ENCODE measurements at places on chromosomes 7 and 10.
A peak's percentile ranks its signal among the peaks of the same experiment; 100 is the strongest.

- DNase-seq, result no peak
Observed at GRCh38 chr7:119964788-119965542, 308.0 kb upstream of the KCND2 start.

DNA sequence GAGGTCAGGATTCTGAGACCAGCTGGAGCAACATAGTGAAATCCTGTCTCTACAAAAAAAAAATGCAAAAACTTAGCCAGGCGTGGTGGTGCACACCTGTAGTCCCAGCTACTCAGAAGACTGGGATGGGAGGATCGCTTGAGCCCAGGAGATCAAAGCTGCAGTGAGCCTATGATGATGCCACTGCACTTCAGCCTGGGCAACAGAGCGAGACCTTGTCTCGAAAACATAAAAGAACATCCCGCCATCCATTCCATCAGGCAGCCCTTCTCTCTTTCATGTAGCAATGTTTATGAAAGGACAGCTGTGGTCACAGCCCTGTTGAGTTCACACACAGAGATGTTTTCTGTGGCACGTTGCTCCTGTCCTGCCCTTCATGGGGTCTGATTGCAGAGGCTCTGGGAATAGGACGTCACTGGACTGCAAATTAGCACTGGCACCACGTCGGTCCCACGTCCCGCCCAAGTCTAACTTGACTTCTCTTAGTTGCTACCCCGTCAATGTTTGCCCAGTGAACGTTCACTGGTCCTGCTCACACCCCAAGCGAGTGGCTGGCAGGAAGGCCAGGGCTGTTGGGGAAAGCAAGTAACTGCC is 64.5 kb upstream of the MYL10 start:
- DNase-seq, result no peak

DNA sequence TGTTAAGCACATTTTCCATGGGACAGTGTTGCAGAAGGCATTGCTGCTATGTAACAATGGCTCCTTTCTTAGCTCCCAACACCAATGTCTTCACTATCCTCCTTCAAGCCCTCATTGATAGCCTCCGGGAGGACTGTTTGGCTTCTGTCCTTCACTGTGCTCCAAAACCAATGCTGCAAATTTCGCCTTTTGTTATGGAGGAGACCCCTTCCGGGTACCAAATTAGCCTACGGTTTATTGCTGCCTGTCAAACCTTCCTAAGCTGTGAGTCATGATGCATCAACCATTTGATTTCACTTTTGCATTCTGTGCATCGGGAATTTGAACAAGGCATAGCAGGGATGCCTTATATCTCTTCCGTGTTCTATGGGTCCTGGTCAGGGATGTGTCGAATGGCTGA is 432.9 kb downstream of the GATA3 start:
- DNase-seq, result no peak

GRCh38 chr7:48004032-48004431 is 24.6 kb upstream of the HUS1 start:
- no peak for DNase-seq

DNA sequence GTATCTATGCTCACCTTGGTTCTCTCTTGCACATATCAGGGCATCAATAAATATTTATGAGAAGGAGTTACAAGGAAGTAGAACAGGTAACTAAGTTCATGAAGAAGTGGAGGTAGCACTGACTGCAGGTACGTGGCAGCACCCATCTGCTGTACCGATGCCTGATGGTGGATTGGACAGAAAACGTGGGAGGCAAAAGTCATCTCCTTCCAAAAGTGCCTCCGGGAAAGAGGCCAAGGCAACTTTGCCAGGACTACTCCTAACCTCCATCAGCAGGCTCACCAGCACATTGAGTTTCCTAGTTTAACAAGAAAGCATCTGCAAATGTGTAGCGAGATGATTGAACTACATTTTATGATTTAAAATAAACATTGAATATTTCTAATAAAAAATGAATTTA is 248.8 kb downstream of the ANKRD7 start:
- no peak for DNase-seq

DNA sequence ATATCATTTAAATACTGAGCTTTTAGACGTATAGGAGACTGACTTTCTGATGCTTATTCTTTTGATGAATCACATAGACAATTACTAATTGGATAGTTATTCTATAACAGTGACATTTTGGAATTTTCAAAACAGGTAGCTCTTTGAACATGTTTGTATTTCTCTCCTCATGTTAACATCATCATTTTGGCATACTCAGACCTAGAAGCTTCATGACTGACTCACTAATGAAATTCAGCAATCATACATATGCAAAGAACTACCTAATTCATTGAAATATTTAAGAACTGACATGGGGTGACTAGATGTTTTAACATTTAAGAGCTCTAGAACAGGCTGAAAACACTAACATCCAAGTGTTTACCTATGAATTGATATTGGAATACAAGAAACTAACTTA is 192.3 kb downstream of the VTI1A start:
- no peak for DNase-seq

DNA sequence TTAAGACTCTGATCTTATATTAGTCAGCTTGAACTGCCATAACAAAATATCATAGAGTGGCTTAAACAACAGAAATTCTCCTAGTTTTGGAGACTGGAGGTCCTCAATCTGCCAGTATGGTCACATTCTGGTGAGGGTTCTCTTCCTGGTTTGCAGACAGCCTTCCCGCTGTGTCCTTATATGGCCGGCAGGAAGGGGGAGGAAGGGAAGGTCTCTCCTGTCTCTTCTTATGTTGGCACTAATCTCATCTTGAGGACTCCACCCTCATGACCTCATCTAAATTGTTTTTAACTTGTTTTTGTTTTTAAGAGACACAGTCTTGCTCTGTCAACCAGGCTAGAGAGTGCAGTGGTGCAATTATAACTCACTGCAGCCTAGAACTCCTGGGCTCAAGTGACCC is 53.1 kb downstream of the VPS41 start:
- no peak for DNase-seq

GRCh38 chr7:18276380-18276779 is 219.2 kb upstream of the HDAC9 start:
- DNase-seq, result no peak

DNA sequence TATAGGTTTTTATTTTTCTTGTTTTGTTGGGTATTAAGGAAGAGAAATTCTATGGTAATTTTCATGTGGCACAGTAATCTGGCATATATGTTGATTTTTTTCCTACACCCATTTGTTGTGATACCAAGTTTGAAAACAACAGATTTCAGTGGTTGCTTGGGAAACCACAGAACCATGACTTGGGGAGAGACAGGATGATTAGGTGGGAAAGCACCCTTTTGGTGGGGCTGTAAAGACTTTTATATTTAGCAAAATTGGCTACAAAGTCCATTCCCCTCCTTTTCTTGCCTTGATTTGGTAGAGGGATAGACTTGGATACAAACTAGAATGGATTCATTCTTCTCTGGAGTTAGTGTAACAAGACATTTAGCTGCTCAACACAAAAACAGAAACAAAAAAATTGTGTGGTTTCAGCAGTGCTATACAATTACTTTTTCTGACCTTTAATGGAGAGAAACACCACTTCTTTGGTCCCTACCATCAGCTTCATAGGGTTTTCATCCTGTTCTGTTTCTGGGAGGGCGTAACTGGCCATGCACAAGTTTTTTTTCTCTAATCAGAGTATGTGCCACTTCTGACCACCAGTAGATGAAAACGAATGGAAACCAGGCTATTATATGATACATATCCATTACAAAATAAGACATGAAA is 52.7 kb downstream of the FIGNL1 start:
- no peak for DNase-seq

GRCh38 chr10:110730345-110731050 is 86.4 kb downstream of the RBM20 start:
- DNase-seq, result no peak

DNA sequence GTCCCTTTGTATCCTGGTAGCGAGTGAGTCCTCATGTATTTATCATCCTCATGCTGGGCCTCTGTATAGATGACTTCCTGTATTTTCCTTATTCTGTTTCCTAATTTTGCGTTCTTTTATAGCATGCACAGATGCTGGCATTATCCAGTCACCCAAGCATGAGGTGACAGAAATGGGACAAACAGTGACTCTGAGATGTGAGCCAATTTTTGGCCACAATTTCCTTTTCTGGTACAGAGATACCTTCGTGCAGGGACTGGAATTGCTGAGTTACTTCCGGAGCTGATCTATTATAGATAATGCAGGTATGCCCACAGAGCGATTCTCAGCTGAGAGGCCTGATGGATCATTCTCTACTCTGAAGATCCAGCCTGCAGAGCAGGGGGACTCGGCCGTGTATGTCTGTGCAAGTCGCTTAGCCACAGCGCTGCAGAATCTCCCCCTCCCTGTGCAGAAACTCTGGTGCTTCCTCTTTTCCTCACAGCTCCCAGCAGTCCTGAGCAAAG is 183.1 kb upstream of the PRSS58 start:
- no peak for DNase-seq

DNA sequence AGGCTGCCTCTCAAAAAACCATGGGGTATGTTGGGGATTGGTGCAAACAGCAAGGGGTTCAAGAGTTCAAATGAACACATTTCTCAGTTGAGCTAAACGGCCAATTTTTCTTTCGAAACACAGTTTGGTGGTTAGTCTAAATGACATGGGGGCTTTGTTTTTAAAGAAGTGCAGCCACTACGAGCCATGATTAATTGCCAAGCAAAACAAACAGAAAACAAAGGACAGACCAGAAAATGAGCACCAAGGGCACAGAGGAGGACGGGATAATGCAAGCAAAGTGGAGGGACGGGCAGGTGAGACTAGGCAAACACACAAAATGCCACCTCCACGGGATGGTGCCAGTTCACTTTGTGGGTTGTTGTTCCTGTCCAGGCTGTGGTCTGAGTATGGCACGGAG is 64.5 kb upstream of the PDLIM1 start:
- DNase-seq, result no peak

DNA sequence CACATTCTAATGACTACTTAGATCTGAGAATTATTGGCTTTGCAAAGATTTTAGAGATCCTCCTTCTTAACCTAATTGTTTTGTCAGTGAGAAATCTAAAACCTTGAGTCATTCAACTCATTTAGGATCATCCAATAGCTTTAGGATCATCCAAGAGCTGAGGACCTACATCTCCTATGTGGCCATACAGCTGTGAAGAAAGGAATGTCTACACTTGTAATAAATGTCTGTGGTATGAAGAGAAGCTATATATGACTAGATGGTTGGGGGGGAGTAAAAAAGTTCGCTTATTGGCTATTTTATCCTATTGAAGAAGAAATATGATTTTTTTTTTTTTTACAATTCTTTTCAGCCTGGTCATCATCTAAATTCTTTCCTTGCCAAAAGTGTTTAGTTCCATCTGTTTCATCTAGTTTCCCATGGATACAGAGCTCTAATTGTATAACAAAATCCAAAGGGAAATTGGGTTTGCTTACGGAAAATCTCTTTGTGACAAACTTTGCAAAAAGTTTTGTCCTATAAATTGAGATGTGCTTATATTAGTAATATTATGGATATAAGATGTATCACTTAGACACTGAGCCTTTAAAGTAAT is 196.7 kb downstream of the PRKG1 start:
- DNase-seq, result no peak

GRCh38 chr7:94289071-94289470 is 105.6 kb upstream of the COL1A2 start:
- peak; percentile 86 for DNase-seq

GRCh38 chr7:141558544-141559183 is 7.5 kb downstream of the AGK start:
- peak; percentile 87 for DNase-seq

- no peak for DNase-seq
Observed at GRCh38 chr7:129252128-129252527, 27.3 kb downstream of the AHCYL2 start.

DNA sequence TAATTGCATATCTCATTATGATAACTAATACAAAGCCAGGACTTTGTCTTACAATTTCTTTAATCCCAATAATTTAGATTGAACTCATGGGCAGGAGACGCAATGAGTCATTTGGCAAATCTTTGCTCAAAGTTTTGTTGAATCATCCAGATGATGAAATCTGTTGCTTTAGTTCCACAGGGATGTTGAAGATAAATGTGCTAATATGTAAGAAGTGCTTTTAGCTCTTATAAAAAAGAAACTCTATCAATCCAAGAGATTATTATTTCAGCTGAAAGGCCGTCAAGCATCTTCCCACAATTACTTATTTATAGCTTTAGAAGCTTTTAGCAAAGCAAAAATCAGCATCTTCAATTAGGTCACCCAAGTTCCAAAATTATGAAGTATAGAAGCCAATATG is 36.8 kb upstream of the ANK3 start:
- no peak for DNase-seq

DNA sequence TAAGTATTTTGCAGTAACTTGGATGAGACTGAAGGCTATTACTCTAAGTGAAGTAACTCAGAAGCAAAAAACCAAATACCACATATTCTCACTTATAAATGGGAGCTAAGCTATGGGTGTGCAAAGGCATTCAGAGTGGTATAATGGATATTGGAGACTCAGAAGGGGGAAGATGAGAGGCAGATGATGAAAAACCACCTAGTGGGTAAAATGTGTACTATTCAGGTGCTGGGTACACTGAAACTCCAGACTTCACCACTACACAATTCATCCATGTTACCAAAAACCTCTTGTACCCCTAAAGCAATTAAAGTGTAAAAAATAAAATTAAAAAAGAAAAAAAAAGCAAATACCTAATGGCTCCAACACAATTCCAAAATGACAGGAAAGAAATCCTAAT is 351.7 kb downstream of the NXPH1 start:
- no peak for DNase-seq

DNA sequence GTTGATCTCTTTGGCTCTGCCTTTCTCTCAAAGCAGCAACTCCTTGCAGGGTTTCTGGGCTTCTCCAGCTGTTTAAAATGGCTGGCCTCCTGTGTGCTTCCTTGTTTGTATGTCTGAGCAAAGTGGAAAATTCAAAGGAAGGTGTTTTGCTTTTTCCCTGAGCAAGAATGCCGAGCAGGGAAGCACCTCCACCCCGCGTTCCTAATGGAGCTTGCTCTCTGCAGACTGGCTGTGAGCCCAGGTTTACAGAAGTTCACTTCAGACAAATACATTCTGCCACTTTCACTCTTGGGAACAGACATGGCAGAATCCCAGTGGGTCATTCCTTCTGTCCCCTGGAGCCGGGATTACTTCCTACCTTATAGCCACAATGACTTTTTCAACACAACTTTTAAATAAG is 181.8 kb upstream of the AGK start:
- DNase-seq, result no peak

- no peak for DNase-seq
Observed at GRCh38 chr7:6502886-6503285, 48.4 kb downstream of the GRID2IP start.

DNA sequence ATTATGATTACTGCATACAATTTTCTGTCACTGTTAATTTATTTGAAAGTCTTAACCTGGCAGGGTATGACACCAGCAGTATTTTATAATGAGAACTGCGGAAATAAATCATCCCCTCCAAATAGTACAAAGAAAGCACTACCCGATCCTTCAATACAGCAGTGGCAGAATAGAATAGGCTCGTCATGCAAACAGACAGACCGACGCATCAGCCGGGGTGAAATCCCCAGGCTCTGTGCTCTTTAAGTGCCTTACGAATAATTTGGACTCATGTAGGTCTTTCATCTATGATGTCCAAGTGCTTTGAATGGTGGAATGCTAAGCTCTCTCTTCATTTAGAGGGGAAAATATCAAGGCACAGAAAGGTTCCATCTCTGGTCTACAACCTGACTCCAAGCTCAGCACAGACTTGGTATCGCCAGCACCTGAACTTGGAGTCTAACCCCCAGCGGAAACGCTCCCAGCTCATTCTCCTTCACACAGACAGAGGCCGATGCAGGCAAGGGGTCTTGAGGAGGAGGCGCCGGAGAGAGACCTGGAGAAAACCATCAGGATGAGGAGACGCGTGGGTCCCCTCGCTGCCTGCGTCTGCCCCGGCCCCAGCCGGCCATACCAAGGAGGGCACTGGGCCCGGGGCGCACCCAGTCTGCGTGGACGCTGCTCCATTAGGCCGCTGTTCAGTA is 568.1 kb upstream of the MKI67 start:
- no peak for DNase-seq

All from NCI-H2227 treated with DMSO at 0.1 percent for 48 hours (cell line).